Pancreas (tissue), 10 donors: ENCODE measurements at places on chromosomes 2 and 18.

GRCh38 chr2:19786408-19787058, 115.2 kb downstream of the TTC32 start:
- H3K36me3 ChIP-seq = no peaks in the 10 kb centered on the region
- no peak overlapping the region for H3K4me3 ChIP-seq
- no peaks in the 10 kb centered on the region for H3K27me3 ChIP-seq
- no peak overlapping the region for H3K27ac ChIP-seq
- no peak for DNase-seq

- no peak overlapping the region for H3K27ac ChIP-seq
- peak; percentile 58 for DNase-seq
- no peak overlapping the region for H3K4me3 ChIP-seq
Observed at GRCh38 chr2:96146153-96146880, 1.1 kb upstream of the DUSP2 start.

- no peaks in the 10 kb centered on the region for H3K27me3 ChIP-seq
- H3K27ac ChIP-seq = no peak overlapping the region
- peak overlapping the region; percentile 30 for H3K4me3 ChIP-seq
- peaks cover 4% of the 10 kb centered on the region for H3K4me1 ChIP-seq
Observed at GRCh38 chr18:8705961-8706790, 820 bp downstream of the MTCL1 start.

GRCh38 chr18:36212301-36213171, 25.2 kb downstream of the MOCOS start:
- no peaks in the 10 kb centered on the region for H3K36me3 ChIP-seq
- DNase-seq = no peak
